ENCODE measurements at places on chromosomes 7 and 10. TPM values are rescaled to one million over a fixed set of nuclear protein-coding genes. Genes with fewer than 3 reads are reported as not detected.

The AEBP1 gene
- 10.2 TPM for total RNA-seq

The C10orf62 gene
- not detected for total RNA-seq

The COBL gene
- total RNA-seq: 0.09 TPM

The GIMAP6 gene
- total RNA-seq: 248 TPM

The LIPN gene
- not detected for total RNA-seq

The OPN1SW gene
- total RNA-seq: not detected

The EPO gene
- total RNA-seq: not detected

The IGF2BP3 gene
- 2.1 TPM for total RNA-seq
